RKO (cell line): ENCODE measurements at places on chromosomes 12 and 14.
A peak's percentile ranks its signal among the peaks of the same experiment; 100 is the strongest.

DNA sequence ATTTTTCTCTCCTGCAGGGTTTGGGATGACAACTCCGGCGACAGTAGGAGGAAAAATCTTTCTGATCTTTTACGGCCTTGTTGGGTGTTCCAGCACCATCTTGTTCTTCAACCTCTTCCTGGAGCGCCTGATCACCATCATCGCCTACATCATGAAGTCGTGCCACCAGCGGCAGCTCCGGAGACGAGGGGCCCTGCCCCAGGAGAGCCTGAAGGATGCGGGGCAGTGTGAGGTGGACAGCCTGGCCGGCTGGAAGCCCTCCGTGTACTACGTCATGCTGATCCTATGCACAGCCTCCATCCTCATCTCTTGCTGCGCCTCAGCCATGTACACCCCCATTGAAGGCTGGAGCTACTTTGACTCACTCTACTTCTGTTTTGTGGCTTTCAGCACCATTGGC, 72.3 kb upstream of the PSMC1 start:
- no peak for DNase-seq

DNA sequence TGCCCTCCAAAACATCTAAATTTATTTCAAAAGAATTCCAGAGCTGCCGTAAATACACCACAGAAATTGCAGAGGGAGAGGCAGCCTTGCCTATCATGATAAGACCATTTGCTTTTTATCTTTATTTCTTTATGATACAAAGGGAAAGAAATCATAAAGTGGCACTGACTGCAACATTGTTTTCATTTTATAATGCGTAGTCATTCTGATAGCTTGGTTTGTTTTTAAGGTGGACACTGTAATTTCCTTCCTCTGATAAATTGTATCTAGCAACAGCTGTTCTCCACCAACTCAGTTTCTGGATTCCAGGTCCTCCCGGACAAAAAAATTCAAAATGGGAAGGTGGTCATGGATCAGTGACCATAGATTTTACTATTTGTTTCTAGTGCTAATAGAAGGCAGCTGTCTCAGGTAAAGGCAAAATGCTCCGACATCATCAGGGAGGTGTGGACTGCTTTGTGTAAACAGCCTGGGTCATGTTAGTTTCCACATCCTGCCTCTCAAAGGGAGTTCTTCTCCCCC, 623 bp upstream of the TSPAN8 start:
- no peak for DNase-seq

DNA sequence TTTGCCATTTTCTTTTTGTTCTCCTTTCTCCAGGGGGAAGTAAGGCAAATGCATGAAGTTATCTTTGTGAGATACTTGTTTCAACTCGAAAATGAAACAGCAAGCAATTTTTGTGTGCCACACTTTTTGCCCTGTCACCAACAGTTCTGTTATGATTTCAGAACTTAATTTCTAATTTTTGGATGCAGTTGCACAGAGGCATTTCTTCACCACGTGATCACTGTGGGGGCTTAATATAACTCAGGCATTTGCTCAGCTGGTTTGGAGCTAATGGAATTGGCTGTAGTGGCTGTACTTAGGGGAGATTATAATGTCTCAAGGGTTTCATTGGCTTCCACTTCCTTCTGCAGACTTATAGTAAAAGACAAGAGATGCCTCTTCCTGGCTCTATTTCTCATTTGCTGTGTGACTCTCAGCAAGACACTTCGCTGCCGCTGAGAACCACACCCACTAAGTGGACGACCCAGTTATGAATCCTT, 452.4 kb downstream of the RAD51B start:
- no peak for DNase-seq

GRCh38 chr12:111393700-111394300, 11.9 kb upstream of the SH2B3 start:
- DNase-seq, result peak; percentile 35

DNA sequence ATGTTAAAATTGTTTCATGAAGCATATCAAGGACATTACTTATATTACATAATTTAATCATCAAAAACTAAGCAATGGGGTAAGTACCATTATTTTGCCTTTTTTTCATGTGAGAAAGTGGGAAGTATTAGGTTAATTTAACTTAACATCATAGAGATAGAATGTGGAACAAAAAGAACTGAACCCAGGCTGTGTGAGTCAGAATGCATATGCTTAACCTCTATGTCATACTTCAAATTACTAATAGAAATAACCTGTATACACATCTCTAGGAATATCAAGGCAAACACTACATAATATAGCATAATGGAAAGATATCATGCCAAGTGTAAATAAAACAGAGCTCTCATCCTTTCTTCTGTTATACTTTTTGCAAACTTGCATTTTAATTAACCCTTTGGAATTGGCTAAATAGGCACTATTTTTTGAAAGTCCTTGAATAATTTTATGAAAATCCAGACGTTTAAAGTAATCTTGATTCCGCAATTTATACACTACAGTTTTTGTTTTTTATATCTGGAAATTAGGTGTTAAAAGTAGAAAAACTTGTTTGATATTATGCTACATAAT, 777.7 kb downstream of the SLC6A15 start:
- no peak for DNase-seq

- DNase-seq, result no peak
Measured at GRCh38 chr14:57982804-57983634, 117.1 kb upstream of the SLC35F4 start.

DNA sequence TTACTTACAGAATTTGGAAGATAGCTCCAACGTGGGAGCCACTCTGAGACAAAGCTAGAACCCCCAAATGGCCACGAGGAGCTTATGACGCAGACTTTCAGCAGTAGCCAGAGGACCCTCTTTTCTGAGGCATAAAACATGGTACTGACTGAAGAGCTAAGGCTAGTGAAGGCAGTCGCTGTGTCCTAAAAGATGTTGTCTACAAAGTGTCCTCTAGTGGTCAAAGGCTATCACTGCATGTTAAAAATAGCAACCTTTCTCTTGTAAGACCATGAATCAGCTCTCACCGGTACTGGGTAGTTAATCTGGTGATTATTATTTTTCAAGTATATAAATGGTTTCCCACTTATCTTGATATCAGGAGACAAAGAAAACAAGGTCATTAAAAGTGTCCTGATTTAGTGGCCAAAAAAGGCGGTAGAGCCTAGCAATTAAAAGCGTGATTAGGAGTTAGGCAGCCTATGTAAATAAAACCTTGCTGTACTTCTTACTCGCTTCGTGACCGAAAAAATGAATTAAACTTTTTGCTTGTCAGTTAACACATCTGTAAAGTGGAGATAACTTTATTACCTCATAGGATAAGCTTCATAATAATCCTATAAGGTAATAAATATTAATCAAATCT, 47.0 kb upstream of the LGR5 start:
- peak; percentile 84 for DNase-seq

DNA sequence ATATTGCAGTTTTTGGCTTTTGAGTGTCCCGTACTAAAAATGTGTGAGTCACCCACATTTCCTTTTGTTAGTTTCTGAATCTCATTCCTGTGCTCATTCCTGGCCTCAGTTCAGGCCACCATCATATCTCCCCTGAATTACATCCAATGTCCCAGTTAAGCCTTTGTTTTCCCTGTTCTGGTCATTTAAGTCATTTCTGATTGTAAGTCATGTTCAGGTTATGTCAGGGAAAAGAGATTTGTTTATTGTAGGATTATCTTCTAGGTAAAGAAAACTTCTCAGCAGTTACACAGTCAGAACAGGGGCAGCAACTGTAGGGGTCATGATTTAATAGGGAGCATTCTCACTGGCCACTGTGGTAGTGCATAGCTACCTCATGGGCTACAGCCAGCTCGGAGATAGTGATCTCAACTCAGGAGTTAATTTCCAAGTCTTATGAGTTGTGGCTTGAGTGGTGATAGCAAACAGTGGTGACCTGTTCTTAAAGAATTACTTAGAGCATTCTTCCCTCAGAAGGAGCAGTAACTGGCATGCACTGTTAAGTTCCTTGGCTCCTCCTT, 6.7 kb downstream of the DDX47 start:
- DNase-seq, result peak; percentile 47

- DNase-seq, result no peak
Measured at GRCh38 chr12:53967421-53967925, 5.5 kb upstream of the HOXC11 start.

DNA sequence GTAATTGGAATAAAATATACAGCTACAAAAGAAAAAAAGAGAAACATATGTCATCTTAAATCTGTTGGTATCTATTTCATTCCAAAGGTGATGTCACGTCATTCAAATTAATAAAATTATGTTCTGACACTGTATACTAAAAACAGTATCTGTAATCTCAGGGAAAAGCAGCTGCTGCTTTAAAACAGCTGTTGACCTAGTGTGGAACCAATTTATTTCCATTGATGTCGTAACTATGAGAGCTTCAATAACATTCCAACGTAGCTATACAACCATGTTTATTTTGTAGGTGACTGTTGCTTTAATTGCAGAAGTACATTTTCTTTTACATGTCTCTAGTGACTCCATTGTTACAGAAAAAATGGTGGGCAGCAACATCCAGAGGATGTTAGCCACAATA, 571.7 kb downstream of the RPS29 start:
- DNase-seq, result no peak

- DNase-seq, result no peak
Measured at GRCh38 chr14:90105756-90106155, 44.0 kb downstream of the KCNK13 start.

DNA sequence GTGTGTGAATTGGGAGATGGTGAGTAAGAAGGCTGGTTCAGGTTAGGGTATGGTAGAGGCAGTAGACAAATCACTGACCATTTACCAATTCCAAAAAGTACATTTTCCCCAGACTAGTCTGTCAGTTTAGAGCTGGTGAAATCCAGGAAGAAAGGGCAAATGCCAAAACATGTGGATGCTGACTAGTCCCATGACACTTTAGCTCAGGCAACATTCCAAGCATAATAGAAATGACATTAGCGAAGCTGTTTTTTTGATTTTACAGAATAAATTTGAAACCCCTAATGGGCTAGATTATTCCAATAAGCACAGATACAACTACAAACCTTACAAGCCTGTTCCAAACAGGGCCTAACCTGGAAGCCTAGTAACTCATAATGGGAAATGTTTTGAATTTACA, 884.2 kb downstream of the FLRT2 start:
- DNase-seq, result no peak

DNA sequence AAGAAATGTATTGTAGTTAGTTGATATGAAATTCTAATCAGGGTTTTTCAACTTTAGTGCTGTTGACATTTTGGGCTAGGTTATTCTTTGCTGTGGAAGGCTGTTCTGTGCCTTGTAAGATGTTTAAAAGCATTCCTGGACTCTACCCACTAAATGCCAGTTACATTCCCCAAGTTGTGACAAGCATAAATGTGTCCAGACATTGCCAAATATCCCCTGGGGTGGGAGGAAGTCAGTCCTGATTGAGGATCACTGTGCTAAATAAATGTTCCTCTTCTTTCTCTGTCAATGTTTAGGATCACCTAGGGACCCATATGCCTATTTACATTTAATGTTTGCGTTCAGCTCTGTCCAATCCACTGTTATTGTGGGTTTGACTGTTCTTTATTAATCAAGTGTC, 268.3 kb downstream of the TMTC2 start:
- DNase-seq, result no peak

DNA sequence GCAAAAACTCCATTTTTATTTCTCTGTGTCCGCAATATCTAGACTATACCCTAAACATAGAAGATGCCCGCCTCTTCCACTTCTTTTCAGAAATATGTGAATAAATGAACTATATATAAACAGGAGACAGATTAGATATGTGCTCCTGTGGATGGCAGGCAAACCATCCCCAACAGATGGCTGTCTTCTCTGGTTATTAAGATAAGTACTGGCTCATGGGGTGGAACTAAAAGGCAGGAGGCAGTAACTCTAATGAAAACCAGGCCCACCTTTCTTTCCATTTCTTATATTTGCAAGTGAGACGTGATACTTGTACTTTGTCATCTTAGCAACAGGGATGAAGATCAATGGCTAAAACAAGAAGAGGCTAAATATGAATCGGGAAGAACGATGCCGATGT, 20.2 kb downstream of the E2F7 start:
- no peak for DNase-seq

DNA sequence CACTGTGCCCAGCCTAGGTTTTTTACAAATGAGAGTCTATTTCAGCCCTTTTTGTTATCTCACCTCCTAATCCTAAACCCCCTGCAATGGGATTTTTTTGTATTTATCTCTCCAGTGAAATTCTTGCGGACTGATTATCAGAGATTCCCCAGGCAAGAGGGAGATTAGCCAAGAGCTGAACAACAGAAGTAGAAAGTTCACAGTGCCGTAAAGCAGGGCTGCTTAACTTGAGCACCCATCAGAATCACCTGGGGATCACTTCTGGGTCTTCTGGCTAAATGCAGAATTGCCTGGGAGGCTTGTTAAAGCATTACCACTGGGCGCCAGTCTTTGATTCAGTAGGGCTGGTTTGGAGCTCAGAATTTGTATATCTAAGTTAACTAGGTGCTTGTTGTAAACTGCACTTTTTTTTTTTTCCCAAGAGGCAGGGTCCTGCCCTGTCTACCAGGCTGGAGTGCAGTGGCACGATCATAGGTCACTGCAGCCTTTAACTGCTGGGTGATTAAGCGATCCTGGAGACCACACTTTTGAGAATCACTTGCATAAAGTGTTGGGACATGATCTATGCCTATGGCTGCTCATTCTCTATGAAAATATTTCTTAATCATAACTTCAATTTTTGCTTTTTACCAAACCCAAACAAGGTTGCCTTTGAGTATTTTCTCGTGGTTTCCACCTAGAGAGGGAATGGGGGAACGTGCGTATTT, 1.1 kb upstream of the DPPA3 start:
- DNase-seq, result no peak

DNA sequence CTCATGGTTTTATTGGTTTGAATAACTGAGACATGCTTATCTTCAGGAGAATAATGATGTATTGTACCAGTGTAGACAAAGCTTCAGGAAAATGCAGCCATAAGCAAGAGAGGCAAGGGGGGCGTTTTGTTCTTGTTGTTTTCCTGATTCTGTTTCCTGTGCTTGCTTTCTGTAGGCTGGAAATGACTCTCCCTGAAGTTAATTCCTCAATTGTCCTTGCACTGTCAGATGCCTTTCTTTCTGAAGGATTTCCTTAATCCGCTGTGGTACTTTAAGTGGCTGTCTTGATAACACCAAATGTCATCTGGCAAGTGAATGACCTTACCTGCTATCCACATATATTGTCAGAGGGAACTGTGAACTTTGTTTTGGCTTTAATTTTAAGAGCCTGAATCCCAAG, 220.0 kb downstream of the NEDD1 start:
- no peak for DNase-seq

DNA sequence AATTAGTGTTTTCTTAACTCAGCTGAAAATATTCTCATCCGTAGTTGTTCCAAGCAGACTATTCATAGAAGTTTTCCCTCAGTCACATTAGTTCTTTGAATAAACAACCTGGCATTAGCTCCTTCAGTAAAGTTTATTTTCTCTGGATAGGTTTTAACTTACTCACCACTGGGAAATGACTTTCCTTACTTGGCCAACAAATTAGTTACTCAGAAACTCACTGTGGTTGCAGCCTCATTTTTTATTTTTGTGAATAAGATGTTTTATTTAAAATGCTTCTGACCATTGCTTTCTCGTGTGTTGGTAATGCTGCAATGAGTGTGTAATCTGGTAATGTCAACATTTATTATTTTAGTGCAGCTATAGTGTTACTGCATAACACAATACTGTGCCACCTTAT, 74.9 kb downstream of the NOVA1 start:
- DNase-seq, result no peak

GRCh38 chr14:105089746-105090492, 24.7 kb upstream of the GPR132 start:
- DNase-seq, result no peak

- DNase-seq, result no peak
Measured at GRCh38 chr12:57164966-57165625, 17.7 kb upstream of the LRP1-AS start.

- no peak for DNase-seq
Measured at GRCh38 chr12:87428701-87429277, 600.4 kb downstream of the C12orf50 start.
